ENCODE measurements at places on chromosomes 6 and 20. TPM values are rescaled to one million over a fixed set of nuclear protein-coding genes. Genes with fewer than 3 reads are reported as not detected.

- no peaks in the 10 kb centered on the region for H3K4me1 ChIP-seq
- H3K27me3 ChIP-seq = no peaks in the 10 kb centered on the region
- H3K4me3 ChIP-seq = no peak overlapping the region
- H3K27ac ChIP-seq = no peak overlapping the region
- DNase-seq = no peak
Measured at GRCh38 chr6:22095836-22096235, 201.0 kb downstream of the PRL start.

STMND1 gene
- total RNA-seq = not detected

DNA sequence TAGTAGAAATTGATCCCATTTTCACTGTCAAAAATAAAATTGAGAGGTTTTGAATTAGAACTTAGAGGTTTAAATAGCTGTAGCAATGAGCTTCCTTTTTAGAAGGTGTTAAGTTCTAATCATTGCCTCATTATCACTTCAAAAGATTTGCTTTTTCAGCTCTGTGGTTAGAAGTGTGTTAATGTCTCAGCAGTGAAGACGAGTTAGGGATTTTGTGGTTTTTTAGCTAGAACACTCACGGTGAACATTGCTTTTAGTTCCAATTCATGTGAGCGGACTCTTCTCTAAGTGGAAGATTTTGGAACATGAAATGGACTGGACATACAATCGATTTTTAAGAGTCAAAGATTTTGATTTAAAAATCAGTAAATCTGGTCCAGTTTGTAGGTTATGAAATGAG lies 12.7 kb upstream of the IFNGR1 start:
- no peak overlapping the region for H3K27ac ChIP-seq
- no peaks in the 10 kb centered on the region for H3K36me3 ChIP-seq
- H3K4me3 ChIP-seq = no peak overlapping the region
- no peak for DNase-seq
- H3K4me1 ChIP-seq = peaks cover 31% of the 10 kb centered on the region

DNA sequence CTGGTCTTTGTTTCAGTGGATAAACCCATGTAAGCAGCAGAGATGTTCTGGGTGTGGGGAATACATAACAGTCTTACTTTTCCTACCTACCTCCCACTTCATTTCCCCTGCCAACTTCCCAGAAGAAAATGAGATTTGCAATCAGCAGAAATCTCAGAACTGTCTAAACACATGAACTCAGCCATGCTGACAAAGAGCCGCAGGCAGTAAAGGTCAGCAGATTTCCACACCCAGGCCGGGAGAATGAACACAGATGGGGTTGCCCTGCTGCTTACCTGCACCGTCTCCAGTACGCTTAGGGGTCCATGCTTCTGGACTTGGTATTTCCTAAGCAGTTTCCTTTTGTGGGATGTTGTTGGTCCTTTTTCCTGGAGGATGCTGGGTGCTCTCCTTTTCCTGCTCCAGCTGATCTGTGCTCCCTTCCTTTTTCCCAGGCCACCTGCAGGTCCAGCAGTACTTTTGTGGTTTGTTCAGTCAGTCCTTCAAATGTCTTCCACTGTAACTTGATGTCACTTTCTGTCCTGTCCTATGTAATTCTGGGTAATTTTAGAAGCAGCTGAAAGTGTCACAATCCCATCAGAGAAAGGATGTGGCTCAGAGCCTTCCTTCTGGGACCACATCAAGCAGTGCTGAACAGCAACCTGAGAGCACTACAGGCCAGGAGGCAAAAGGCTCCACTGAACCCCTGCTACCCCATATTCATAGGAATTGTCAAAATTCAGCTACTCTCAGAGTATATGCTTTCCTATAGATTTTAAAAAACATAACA lies 129.0 kb downstream of the CEP57L1 start:
- H3K27ac ChIP-seq = no peak overlapping the region
- H3K4me3 ChIP-seq = no peak overlapping the region
- H3K27me3 ChIP-seq = peaks cover 1% of the 10 kb centered on the region
- no peak for DNase-seq
- no peaks in the 10 kb centered on the region for H3K4me1 ChIP-seq

TLDC2 gene
- 1.6 TPM for total RNA-seq

GRCh38 chr6:37283268-37283667 lies 25.3 kb upstream of the TMEM217 start:
- H3K27me3 ChIP-seq = no peaks in the 10 kb centered on the region
- no peaks in the 10 kb centered on the region for H3K4me1 ChIP-seq
- H3K4me3 ChIP-seq = no peak overlapping the region
- peaks cover 80% of the 10 kb centered on the region for H3K36me3 ChIP-seq

DNA sequence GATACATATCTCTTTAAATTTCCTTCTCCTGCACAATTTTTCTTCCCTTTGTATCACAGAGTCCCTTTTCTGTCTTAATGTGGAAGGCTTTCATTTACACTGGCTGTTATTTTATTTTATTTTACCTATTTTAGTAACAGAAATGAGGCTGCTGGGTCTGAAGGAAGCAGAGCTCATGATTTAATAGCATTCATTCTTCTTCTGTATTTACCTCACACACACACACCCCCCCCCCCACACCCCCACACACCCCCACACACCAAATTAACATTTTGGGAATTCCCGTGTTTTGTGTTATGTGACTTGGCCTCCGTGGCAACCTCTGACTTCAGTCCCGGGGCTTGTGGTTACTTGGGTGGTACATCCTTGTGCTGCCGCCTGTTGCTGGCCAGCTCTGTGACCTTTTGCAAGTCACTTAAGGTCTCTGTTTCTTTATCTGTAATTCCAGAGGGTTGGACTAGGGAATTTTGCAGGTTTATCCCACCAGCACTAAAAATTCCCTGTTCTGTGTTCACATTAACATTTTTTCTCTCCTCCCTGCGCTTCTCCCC lies 108.8 kb downstream of the TIAM2 start:
- no peak overlapping the region for H3K4me3 ChIP-seq
- H3K36me3 ChIP-seq = no peaks in the 10 kb centered on the region
- H3K27ac ChIP-seq = no peak overlapping the region
- no peak for DNase-seq
- no peaks in the 10 kb centered on the region for H3K4me1 ChIP-seq

DNA sequence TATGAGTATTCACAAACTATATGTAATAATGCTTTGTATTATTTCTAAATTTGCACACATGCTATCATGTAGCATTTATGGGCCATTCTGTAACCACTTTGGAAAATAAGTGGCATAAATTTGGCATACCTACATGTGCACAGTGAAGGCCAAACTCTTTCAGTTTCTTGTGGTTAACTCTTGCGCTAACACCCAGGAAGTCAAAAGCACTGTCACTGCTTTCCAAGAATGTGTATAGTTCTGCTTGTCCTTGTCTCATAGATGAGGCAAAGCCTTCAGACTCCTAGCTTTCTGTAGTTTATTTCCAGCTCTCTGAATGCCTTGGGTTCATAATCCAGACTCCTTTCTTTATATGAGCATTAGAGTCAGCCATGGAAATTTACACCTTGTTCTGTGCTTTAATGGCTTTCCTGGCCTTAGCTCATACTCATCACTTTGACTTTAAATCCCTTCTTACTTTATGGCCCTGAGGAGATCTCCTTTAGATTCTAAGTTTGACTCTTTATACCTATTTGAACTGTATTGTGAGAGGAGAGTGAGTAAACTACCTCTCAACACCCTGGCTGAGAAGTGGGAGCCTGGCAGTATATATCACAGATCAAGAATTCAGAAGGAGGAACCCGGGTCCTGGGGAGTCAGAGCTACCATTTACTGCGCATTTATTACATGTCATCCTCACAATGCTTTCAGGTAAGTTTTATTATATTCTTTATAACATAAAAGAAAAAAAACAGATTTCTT lies 949 bp upstream of the SLC17A3 start:
- H3K27me3 ChIP-seq = no peaks in the 10 kb centered on the region
- peaks cover 32% of the 10 kb centered on the region for H3K4me1 ChIP-seq
- H3K36me3 ChIP-seq = no peaks in the 10 kb centered on the region
- no peak for DNase-seq
- no peak overlapping the region for H3K4me3 ChIP-seq
- no peak overlapping the region for H3K27ac ChIP-seq

ZMYND8 gene
- 71.9 TPM for total RNA-seq

CALHM4 gene
- total RNA-seq = not detected

- no peaks in the 10 kb centered on the region for H3K27me3 ChIP-seq
- H3K36me3 ChIP-seq = no peaks in the 10 kb centered on the region
- H3K4me3 ChIP-seq = no peak overlapping the region
- H3K4me1 ChIP-seq = no peaks in the 10 kb centered on the region
- H3K27ac ChIP-seq = no peak overlapping the region
Measured at GRCh38 chr6:74115674-74116073, 419.7 kb downstream of the CD109 start.

DNA sequence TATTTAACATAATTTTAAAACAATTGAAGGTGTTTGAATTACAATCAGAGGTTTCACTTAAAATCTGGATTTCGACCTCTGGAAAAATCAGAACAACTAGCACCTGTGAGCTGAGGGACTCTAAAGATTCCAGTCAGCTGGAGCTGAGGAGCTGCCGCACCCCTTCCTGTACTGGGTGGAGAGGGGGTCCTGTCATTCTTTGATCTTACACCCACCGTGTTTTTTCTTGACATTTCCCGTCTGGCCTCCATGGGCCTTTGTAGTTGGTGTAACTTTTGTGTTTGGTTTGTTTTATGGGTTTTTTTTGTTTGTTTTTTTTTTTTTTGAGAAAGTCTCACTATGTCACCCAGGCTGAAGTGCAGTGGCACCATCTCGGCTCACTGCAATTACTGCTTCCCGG lies 17.2 kb downstream of the ARFGEF2 start:
- no peak overlapping the region for H3K4me3 ChIP-seq
- no peaks in the 10 kb centered on the region for H3K27me3 ChIP-seq
- no peak overlapping the region for H3K27ac ChIP-seq
- H3K36me3 ChIP-seq = peaks cover 31% of the 10 kb centered on the region
- peaks cover 38% of the 10 kb centered on the region for H3K4me1 ChIP-seq
- DNase-seq = no peak

DNA sequence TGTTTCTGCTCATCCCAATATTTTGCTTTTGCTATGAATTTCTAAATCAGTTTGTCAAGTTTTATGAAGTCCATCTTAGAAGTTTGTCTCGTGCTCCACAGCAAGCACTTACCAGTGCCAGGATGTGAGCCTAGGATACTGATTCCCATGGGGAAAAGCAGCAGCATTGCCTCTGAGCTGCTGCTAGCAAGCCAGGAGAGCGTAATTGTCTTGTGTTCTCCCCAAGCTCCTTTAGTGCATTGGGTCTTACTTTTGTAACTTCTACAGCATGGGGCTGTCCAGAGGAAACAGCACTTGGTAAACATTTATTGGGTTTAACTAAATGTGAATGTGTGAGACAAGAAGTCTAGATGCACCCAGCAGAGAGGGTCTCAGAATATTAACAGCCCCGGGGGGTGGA lies 76.1 kb downstream of the RNF182 start:
- H3K27ac ChIP-seq = no peak overlapping the region
- no peak for DNase-seq
- no peak overlapping the region for H3K4me3 ChIP-seq

DNA sequence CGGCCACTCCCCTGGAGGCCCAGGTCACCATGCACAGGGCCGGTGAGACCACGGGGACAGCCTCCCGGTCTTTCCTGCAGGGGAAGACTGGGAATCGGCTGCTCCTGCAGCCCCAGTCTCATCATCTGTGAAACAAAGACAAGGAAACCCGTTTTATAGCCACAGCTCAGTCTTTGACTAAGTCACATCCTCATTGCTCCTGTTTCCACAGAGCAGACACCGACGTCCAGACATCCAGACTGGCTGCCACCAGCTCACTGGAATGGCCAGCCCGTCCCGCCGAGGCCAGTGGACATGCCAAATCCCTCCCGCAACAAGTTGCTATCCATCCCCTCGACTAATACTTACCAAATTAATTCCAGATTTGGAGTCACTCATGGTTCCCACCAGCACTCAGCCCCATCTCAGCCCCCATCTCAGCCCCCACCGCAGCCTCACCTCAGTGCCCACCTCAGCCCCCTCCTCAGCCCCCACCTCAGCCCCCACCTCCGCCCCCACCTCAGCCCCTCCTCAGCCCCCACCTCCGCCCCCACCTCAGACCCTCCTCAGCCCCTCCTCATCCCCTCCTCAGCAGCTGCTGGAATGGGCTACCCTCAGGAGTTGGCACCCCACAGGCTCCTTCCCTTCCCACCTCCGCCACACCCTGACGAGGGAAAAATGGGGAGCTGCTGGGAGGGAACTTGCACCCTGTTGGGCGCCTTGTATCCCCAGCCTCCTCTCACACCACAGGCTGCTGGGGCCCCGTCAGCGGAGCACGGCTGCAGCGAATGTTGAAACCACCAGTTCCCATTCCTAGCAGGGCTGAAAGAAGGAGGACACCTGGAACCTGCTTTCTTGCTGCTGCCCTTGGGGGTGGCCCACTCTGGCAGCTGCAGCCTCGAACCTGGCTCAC lies 48.7 kb downstream of the YTHDF1 start:
- H3K27ac ChIP-seq = no peak overlapping the region
- H3K4me1 ChIP-seq = no peaks in the 10 kb centered on the region
- H3K27me3 ChIP-seq = peaks cover 93% of the 10 kb centered on the region

BEND6 gene
- total RNA-seq = 0.20 TPM

DNA sequence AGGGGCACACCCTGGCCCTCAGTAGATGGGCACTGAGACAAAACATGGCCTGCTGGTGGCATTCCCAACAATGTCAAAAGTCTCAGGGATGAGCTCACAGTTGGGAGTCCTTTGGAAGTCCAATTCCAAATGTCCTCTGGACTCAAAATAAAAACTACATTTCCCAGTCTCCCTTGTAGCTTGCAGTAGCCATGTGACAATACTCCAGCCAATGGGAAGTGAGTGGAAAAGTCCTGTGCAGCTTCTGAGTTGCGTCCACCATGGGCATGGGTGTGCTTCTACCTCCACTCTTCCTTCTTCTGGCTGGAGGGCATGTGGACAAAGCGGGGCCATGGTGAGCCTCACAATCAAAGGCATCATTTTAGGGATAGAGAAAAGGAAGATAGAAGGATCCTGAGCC lies 5.8 kb upstream of the ADAM33 start:
- no peaks in the 10 kb centered on the region for H3K4me1 ChIP-seq
- no peak overlapping the region for H3K27ac ChIP-seq
- H3K4me3 ChIP-seq = no peak overlapping the region
- peak; percentile 44 for DNase-seq
- no peaks in the 10 kb centered on the region for H3K36me3 ChIP-seq

GRCh38 chr6:25287941-25288340 lies 8.8 kb downstream of the CARMIL1 start:
- H3K27me3 ChIP-seq = no peaks in the 10 kb centered on the region
- H3K4me3 ChIP-seq = no peak overlapping the region
- H3K27ac ChIP-seq = no peak overlapping the region
- no peaks in the 10 kb centered on the region for H3K4me1 ChIP-seq
